ENCODE measurements at places on chromosomes 5 and 9. TPM values are rescaled to one million over a fixed set of nuclear protein-coding genes. Genes with fewer than 3 reads are reported as not detected.

The MYMK gene
- total RNA-seq: not detected

The PLPP7 gene
- 9.9 TPM for total RNA-seq

The HDAC3 gene
- total RNA-seq: 64.3 TPM

- ATAC-seq: no peak
Observed at GRCh38 chr5:61678966-61679365, 346.9 kb downstream of the ZSWIM6 start.

DNA sequence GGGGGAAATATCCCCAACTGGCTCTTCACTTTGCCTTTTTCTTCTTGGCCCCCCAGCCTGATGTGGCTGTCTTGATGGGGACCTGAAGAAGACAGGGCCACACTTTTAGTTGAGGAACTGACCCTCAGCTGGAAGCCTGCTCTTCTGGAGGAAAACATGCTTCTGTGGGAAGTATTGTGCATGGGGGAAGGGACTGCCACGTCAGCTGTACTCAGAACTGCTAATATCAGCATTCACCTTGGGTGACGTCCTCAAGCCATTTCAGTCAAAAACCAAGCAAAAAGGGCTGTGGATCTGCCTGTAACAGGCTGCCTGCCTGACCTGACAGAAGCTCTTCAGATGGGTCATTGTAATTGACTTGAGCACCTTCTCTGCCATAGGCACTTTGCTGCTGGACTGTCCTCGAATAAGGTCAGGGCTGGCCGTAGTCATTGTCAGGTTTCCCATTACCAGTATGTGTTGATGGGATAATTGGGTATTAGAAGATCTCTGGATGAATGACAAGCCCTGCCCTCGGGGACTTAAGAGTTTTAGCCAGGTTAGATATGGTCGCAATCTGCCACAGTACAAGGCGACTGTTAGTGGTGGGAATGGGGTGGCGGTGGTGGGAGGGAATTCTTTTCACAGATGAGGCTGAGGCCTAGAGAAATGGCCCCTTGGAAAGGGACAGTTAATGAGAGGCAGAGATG, 10.4 kb downstream of the RAI14 start:
- no peak for ATAC-seq

DNA sequence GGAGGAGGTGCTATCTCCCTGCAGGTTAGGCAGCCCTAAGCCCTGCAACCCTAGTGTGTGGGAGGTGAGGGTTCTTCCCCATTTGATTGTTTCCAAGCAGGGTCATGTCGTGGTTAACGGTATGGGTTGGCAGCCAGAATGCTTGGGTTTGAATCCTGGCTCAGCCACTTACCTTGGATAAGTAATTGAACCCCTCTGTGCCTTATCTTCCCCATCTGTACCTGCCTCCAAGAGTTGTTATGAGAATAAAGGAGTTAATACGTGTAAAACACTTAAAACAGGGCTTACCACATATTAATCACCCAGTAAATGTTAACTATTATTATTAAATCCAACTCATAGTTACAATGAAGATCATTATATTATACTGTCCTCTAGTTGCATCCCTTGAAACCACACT, 52.2 kb upstream of the SPATA31E1 start:
- ATAC-seq: no peak

DNA sequence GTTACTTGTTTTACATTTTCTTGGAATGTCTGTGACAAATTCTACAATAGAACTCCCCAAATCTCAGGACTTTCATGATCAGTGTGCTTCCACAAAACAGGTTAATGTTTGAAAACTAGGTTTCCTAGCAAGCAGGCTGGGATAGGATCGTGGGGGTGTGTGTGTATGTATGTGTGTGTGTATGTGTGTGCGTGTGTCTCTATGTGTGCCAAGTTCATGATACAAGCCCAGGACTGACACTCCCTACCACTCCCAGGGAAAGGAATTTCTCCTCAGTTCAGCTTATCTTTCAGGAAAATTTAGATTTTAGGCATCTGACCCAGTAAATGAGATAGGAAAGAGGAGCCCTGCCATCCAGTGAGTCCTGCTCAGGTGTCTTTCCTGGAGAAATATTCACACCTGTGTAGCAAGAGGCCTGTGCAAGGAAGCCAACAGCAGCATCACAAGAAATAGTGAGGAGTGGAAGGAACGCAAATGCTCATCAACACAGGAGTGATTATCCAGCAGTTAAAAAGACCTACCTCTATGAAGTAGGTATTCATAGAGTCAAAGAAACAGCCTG, 13.8 kb upstream of the ABLIM3 start:
- ATAC-seq: no peak

DNA sequence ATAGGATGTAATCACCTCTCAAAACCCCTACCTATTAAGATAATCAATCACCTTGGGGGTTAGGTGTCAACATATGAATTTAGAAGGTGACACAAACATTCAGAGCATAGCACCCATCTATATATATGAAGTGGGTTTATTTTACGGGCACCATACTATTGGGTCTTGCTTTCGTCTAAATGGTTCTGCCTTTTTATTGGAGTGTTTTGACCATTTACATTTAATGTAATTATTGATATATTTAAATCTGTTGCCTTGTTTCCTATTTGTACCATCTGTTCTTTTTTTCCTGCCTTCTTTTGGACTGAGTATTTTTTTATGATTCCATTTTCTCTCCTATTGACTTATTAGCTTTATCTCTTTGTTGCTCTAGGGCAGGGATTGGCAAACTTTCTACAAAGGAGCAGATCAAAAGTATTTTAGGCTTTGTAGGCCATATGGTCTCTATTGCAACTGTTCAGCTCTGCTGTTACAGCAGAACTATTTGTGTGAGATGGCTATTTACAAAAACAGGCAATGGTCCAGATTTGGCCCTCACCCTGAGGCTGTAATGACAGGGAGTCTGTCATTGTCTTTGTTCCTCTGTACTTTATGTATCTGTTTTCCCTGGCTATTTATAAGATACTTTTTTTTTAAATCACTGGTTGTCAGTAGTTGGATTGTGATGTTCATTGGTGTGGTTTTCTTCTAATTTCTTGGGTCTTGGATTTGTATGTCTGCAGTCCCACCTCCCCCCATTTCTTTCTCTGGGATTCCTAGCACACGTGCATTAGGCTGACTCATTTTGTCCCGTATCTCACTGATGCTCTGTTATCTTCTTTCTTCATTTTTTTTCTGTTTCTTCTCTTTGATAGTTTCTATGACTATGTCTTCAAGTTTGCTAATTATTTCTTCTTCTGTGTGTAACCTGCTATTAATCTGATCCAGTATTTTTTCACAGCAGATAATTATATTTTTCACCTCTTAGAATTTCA, 127.1 kb downstream of the DAB2IP start:
- no peak for ATAC-seq

DNA sequence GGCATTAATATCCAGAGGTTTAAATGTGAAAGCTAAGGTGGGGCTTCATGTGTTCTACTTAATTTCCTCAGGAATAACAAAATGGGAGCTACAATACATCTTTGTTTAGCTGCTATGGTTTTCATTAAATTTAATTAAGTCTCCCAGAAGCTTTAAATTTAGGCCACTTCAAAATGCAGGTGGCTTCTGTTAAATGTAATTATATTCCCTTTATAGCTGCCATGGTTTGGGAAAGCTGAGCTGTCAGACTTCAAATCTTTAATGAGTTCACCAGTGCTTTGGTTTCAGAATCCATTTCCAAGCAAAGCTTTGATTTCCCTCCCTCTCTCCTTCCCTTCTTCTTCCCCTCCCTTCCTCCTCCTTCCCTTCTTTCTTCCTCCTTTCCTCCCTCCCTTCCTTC, 58.4 kb upstream of the FAM170A start:
- ATAC-seq: no peak

- ATAC-seq: no peak
Observed at GRCh38 chr9:94199776-94200175, 59.3 kb upstream of the ZNF169 start.

DNA sequence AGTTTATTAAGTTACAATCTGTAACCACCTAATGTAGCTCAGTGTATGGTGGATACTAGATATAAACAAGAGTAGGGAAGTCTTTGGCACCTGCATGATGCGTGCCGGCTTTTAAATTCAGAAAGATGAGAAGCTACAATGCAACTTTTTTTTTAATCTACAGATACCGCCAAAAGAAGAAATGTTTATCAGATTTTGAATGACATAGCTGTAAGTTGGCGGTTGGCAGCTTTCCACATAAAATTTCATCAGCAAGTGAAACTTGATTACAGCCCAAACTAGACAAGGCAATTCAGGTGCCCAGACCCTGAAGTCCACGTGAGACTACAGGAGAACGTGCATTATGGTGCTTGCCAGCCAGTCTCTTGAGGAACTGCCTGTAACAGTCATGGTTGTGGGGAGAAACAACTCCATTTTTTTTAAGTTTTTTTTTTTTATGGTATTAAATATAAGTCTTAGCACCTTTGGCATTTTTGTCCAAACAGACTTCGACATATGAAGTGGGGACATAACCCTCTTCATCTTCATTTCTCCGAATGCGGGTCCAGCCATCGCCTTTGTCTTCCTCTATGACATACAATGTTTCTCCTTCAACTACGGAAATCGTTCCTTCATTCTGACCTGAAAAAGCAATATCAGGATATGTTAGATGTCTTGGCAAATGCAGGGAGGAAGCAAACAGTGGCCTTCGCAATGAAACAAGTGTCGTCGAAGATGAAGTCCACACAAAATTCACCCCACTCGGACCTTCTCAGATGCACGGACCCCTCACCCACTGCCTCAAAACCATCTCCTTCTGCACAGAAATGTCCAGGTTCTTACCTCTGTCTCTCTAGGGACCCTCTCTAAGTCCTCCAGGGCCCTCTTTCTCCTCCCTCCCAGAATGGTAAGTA, 60.4 kb downstream of the USP20 start:
- ATAC-seq: no peak

GRCh38 chr9:7258688-7259396, 501.1 kb downstream of the KDM4C start:
- no peak for ATAC-seq

GRCh38 chr5:33691856-33692255, 199.9 kb downstream of the ADAMTS12 start:
- no peak for ATAC-seq

All from motor neuron (in vitro differentiated cells).